ENCODE measurements at places on chromosomes 1 and 21. TPM values are rescaled to one million over a fixed set of nuclear protein-coding genes. Genes with fewer than 3 reads are reported as not detected.

DNA sequence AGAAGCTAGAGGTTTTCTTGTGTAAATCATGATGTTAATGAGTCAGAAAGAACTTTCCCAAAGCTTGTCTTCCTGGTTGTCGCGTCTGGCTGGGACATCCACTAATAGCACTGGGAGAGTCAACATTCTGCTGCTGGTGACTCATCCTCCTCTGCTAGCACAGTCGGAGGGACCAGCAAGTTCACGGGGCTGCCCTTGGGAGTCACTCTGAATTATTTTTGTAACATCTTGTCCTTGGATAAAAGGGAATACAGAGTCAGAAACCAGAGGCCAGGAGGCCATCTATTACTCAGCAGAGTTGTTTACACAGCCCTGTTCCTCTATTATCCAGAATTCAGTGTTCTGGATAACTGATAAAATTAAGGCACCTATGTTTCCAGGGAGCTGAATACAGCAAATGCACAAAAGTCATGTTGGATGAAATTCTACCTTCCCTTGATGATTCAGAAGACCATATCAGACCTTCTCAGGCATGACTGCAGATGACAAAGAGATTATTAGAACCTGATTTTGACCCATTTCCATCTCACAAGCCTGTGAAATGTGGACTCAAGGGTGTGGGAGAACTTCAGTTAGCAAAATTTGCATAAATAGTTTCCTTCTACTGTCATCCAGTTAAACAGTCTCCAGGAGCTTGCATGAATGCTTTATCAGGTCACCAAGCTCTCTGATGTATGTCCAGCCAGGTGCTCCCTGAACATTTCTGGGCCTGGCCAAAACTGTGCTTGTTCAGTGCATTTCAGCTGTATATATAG, 68.1 kb downstream of the JAK1 start:
- H3K27me3 ChIP-seq = no peaks in the 10 kb centered on the region
- no peaks in the 10 kb centered on the region for H3K36me3 ChIP-seq
- H3K4me1 ChIP-seq = peaks cover 89% of the 10 kb centered on the region
- peak; percentile 52 for DNase-seq

- DNase-seq = no peak
- no peak overlapping the region for H3K4me3 ChIP-seq
- H3K27ac ChIP-seq = no peak overlapping the region
- H3K27me3 ChIP-seq = peaks cover under 1% of the 10 kb centered on the region
- H3K36me3 ChIP-seq = no peaks in the 10 kb centered on the region
- H3K4me1 ChIP-seq = peaks cover 3% of the 10 kb centered on the region
These were observed 16.0 kb upstream of the MTARC2 start for GRCh38 chr1:220732137-220732536.

USP25 gene
- total RNA-seq = 34.1 TPM

- peaks cover 3% of the 10 kb centered on the region for H3K4me1 ChIP-seq
- H3K36me3 ChIP-seq = no peaks in the 10 kb centered on the region
- peak; percentile 52 for DNase-seq
- H3K27ac ChIP-seq = no peak overlapping the region
- no peaks in the 10 kb centered on the region for H3K27me3 ChIP-seq
These were observed 20.6 kb downstream of the MTHFR start for GRCh38 chr1:11784993-11785769.

- H3K27ac ChIP-seq = no peak overlapping the region
- no peaks in the 10 kb centered on the region for H3K27me3 ChIP-seq
- no peak overlapping the region for H3K4me3 ChIP-seq
- H3K36me3 ChIP-seq = no peaks in the 10 kb centered on the region
These were observed 41.2 kb upstream of the TTC22 start for GRCh38 chr1:54842206-54842915.

ARL8A gene
- 33.7 TPM for total RNA-seq

TMPRSS3 gene
- 123 TPM for total RNA-seq

DNA sequence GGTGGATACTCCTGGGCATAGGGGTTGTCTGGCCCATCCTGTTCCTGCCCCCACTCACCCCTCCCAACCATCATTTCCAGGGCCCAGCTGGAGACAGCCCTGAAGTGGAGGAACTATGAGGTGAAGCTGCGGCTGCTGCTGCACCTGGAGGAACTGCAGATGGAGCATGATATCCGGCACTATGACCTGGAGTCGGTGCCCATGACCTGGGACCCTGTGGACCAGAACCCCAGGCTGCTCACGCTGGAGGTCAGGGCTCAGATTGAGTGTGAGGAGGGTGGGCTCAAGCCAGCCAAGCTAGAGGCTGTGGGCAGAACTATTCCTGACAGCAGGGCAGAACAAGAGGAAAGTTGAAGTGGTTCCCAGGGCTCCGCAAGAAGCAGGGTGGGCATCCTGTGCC, 14.2 kb downstream of the RHOC start:
- H3K27ac ChIP-seq = no peak overlapping the region
- no peaks in the 10 kb centered on the region for H3K27me3 ChIP-seq
- H3K36me3 ChIP-seq = peaks cover 18% of the 10 kb centered on the region

- no peaks in the 10 kb centered on the region for H3K27me3 ChIP-seq
- H3K27ac ChIP-seq = no peak overlapping the region
- H3K4me1 ChIP-seq = no peaks in the 10 kb centered on the region
- no peak overlapping the region for H3K4me3 ChIP-seq
- peaks cover 2% of the 10 kb centered on the region for H3K36me3 ChIP-seq
- no peak for DNase-seq
These were observed 44.0 kb upstream of the SCCPDH start for GRCh38 chr1:246680190-246680589.

GRCh38 chr1:204254031-204254661, 40.4 kb upstream of the GOLT1A start:
- H3K4me3 ChIP-seq = no peak overlapping the region
- no peak for DNase-seq
- no peaks in the 10 kb centered on the region for H3K36me3 ChIP-seq
- H3K4me1 ChIP-seq = no peaks in the 10 kb centered on the region
- H3K27me3 ChIP-seq = no peaks in the 10 kb centered on the region
- H3K27ac ChIP-seq = no peak overlapping the region

GRCh38 chr1:79133774-79134364, 127.3 kb upstream of the ADGRL4 start:
- no peaks in the 10 kb centered on the region for H3K27me3 ChIP-seq
- no peak for DNase-seq
- H3K36me3 ChIP-seq = no peaks in the 10 kb centered on the region
- no peak overlapping the region for H3K27ac ChIP-seq

SLC22A15 gene
- 0.25 TPM for total RNA-seq

DNA sequence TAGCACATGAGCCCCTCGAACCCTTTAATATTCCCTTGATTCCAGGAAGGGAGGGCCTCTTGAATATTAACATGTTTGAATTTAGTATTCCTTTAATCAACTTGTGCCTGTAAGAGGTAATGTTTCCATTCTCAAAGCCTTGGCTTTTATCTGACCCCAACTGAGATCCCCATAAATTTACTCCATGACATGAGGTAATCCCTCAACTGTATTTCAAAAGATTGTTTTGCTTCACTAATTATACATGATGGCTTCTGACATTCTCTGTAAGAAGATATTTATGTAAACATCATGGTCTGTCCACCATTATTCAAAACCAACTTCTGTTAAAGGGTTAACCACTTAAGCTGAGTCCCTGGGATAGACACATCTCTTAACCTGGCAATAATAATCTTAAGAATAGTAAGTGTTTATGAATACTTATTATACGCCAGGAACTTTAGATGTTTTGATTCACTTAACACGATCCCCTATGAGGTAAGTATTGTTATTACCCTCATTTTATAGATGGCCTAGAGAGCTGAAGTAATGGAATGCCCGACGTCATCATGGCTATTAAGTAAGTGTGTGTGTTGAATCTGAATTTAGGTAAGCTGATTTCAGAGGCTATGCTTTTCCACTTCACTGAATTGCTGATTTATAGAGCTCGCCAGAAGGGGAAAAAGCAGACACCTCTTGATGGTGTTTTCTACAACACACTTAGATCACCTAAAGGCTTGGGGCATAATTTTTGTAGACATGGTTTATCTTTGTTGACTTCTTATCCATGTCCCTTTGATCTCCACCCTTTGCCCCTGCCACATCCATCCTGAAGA, 11.1 kb downstream of the KRTAP19-1 start:
- H3K27me3 ChIP-seq = no peaks in the 10 kb centered on the region
- H3K4me3 ChIP-seq = no peak overlapping the region
- DNase-seq = no peak
- no peak overlapping the region for H3K27ac ChIP-seq
- H3K4me1 ChIP-seq = no peaks in the 10 kb centered on the region

TADA1 gene
- total RNA-seq = 14.3 TPM

DNA sequence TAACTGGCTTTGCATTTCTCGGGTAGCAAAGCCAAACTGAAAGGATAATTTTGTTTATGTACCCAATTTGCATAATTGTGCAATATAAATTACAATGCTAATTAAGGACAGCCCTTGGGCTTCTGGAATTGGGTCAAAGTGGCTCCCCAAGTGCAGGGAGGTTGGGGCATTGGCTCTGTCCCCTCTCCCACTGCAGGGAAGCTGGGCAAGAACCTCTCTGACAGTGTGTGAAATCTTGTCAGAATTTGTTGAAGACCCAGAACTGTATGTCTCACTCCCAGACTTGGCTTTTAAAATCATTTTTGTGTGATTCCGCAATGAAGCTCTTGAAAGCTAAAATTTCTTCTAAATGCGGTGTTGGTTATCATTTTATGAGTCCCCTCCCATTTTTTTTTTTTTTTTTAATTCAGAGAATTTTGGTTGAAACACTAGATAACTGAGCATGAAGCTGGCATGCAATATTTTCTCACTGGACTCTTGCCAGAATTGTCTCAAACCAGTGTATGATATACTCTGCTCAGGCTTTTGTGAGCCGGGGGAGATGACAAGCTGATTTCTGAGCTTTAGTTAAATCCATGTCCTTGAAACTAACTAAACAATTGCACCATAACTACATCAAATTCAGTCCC, 878.9 kb upstream of the CXADR start:
- DNase-seq = no peak
- no peaks in the 10 kb centered on the region for H3K27me3 ChIP-seq
- H3K27ac ChIP-seq = no peak overlapping the region
- no peaks in the 10 kb centered on the region for H3K36me3 ChIP-seq
- no peaks in the 10 kb centered on the region for H3K4me1 ChIP-seq

GRCh38 chr1:207670997-207671396, 26.1 kb downstream of the CR1L start:
- H3K27ac ChIP-seq = no peak overlapping the region
- H3K27me3 ChIP-seq = peaks cover 64% of the 10 kb centered on the region
- H3K4me3 ChIP-seq = no peak overlapping the region
- no peaks in the 10 kb centered on the region for H3K36me3 ChIP-seq
- peaks cover 3% of the 10 kb centered on the region for H3K4me1 ChIP-seq

Measured in activated CD8-positive, alpha-beta T cell treated with anti-CD3 and anti-CD28 coated beads for 36 hours (primary cell).